Hepatocyte (in vitro differentiated cells): ENCODE measurements at places on chromosomes 6 and 20. TPM values are rescaled to one million over a fixed set of nuclear protein-coding genes. Genes with fewer than 3 reads are reported as not detected.

GRCh38 chr6:25903467-25904099 lies 26.9 kb downstream of the SLC17A2 start:
- no peak for DNase-seq

DNA sequence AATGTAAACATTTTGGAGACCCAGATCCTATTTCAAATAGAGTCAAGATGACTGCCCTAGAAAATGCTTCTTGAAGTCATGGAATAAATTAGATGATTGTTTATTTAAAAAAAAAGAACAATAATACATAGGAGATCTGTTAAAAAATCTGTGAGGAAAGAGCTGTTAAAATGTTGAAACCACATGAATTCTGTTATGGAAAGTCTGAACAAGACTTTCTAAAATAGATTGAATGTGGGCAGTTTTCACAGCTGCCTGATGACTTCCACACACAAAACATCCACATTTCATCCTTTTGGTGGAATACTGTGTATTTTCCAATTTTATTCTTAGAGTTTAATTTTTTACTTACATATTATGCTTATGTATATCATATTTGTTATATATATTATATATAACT lies 186.1 kb downstream of the LAMA2 start:
- no peak for DNase-seq

GRCh38 chr6:150144294-150144868 lies 1.5 kb downstream of the PPP1R14C start:
- DNase-seq, result no peak

NHLRC1 gene
- 0.99 and 1.6 TPM in 2 replicates for polyA plus RNA-seq

PTK6 gene
- polyA plus RNA-seq, result 0.06 and 0.27 TPM in 2 replicates

- no peak for DNase-seq
Observed at GRCh38 chr6:106186172-106186571, 100.0 kb downstream of the PRDM1 start.

DNA sequence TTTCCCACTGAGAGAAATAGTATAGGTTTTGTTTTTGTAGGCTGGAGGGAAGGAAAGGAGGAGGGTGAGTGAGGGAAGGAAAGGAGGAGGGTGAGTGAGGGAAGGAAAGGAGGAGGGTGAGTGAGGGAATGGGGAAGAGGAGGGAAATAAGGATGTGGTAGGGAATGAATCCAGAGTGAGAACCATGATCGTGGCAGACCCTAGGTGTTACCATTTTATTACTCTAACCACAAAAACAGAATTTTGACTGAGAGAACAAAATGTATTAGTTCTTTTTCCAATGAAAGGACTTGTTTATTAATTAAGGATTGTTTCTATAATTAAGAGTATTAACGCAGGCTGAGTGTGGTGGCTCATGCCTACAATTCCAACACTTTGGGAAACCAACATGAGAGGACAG lies 16.4 kb downstream of the SSR1 start:
- no peak for DNase-seq
